ENCODE measurements at places on chromosomes 5 and 9.
A peak's percentile ranks its signal among the peaks of the same experiment; 100 is the strongest.

GRCh38 chr9:131513177-131513576, 10.5 kb downstream of the POMT1 start:
- DNase-seq = no peak

DNA sequence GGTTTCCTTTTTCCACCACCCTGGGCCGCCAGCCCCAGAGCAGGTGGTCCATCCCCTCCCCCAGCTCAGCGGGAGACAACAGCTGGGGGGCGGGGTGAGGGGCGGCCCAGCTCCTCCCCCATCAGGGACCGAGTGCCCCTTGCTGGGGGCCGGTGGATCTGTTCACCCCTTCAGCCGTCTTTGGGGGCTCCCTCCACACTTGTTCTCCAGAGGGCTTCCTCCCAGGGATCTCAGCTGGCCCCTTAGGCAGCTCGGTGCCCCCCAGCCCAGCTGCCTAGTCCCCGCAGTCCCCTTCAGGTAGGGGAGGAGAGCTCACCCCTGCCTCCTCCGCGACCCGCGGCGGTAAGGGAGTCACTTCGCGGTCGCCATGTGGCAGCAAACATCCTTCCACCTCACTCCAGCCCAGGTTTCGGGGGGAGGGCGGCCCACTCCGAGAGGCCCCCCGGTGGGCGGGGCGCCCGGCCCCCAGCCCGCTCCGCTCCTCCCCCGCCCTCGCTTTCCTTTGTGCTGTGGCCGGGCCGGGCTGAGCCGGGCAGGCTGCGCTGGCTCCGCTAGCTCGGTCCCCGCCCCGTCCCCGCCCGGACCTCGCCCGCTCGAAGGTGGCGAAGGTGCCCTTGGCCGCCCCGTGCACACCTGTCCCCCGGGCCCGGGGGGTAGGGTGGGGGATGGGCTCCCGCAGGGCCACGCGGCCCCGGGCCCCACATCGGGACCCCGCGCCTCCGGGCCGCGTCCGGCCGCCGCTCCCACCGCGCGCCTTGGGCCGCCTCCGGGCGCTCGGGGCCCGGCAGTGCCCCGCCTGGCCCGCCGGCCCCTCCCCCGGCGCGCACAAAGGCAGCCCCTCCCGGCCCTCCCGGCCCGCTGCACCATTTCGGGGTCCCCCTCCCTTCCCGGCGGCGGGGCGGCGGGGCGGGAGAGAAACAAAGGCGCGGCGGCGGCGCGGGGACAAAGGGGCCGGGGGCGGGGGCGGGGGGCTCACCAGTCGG, 683 bp downstream of the DBN1 start:
- peak; percentile 78 for DNase-seq

GRCh38 chr5:38291355-38291754, 33.0 kb downstream of the EGFLAM start:
- no peak for DNase-seq

DNA sequence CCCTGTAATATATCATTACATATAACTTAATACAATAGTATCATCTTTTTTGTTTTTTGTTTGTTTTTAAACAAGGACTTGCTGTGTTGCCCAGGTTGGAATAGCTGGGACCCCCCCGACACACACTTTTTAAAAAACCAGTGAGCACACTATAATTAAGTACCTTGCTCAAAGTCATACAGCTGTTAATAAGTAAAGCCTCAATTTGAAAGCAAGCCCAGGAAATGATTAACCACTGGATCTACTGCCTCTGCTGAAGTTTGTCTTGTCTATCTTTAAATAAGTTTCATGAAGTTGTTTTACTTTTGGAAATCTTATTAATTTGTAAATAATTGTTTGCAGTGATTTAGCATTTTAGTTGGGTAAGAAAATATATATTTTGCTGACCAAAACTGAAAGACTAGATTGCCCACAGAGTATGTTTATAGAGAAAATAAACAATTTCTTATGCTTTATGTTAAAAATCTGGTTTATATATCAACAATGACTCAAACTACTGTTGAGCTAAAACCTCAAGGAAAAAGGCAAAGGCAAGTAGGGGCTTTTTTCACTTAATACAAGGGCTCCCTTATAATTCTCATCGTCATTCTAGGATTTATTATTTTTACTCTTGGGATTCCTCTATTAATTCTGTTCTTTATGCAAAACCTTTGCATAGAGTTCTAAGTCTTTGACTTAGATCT, 5.8 kb upstream of the CARNMT1 start:
- DNase-seq = no peak

GRCh38 chr5:68221488-68221887, 5.9 kb downstream of the PIK3R1 start:
- no peak for DNase-seq

- no peak for DNase-seq
Observed at GRCh38 chr5:33855396-33855795, 36.4 kb downstream of the ADAMTS12 start.

GRCh38 chr9:75880618-75881017, 9.9 kb upstream of the PCSK5 start:
- no peak for DNase-seq

DNA sequence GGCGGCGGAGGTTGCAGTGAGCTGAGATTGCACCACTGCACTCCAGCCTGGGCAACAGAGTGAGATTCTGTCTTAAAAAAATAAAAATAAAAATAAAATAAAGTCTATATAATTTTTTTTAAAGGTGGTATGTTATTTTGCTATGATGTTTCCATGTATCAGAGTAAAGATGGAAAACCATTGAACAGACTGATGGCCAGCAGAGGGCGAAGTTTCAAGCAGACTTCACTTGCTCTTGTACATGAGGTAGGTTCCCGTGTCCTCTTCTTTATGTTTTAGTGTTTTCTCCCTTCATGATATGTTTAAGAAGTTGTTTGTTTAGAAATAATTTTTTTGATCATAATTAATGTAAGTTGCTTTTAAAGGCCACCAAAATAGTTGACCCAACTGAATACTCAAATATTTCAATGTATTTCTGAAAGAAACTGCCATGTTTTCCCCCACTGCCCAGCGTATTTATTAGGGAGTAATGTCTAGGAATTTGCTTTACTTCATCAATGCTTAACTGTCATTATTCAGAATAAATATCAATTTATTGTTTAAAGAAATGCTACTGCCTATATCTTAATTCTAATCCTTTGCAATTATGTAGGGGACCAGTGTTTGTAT, 146.4 kb downstream of the HACD4 start:
- DNase-seq = peak; percentile 47
